ENCODE measurements at places on chromosomes 6 and 20.

- no peak for DNase-seq
Observed at GRCh38 chr6:3453413-3454272, 3.2 kb downstream of the SLC22A23 start.

- DNase-seq, result peak; percentile 62
Observed at GRCh38 chr6:144008120-144008811, at the start of gene PLAGL1. Gene PLAGL1 (minus strand): TSS chr6:144008259. CDS start chr6:143948136, 60,123 bp downstream.

DNA sequence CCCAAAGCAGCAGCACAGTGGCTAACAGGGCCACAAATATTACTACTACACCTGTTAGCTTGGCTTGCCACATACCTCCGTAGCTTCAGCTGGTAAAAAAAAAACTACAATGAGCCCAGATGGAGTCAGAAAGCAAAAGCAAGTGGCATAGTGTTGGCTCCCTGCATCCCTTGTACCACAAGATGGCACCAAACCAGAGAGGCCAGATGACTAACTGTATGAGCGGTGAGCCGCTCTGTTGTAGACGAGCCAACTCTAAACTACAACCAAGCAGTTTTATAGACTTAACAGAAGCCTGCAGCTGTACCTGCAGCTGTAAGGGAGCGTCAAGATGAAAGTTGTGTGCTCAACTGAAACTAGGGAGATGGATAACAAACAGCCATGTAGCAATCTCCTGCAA, 84.5 kb upstream of the MCHR2 start:
- peak; percentile 11 for DNase-seq

DNA sequence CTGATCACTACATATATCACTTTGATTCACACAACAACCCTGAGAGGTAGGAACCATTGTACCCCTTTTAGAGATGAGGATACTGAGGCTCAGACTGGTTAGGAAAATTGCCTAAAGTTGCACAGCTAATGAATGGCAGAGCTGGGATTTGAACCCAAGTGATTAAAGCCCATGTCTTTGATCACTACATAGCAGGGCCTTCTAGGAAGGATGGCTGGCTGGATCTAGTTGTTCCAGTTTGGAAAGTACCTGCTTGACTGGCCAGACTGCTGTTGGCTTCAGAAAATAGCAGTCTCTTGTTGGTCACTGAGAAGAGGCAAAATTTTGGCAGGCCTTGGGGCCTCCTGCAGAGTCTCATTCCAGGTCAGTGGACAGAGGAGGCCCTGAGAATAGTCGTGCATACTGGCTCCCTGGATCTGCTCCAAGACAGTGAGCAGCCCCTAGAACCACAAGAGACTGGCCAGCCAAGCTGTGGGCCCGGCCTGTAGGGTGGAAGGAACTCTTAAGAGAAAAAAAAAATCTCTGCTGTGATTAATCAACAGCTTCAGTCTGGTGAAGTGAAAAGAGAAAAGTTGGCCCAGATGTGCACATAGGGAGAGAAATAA, 17.5 kb downstream of the PPARD start:
- peak; percentile 97 for DNase-seq

Data from choroid plexus epithelial cell (primary cell).